Nasal cavity respiratory epithelium epithelial cell of viscerocranial mucosa (primary cell): ENCODE measurements at places on chromosomes 7 and 10. TPM values are rescaled to one million over a fixed set of nuclear protein-coding genes. Genes with fewer than 3 reads are reported as not detected.

The NUDT13 gene
- 0.34 and 1.3 TPM in 2 replicates for total RNA-seq

The TAS2R5 gene
- total RNA-seq = 1.0 and 4.4 TPM in 2 replicates

The PAPOLB gene
- under 0.01 TPM in 1 of 2 replicates, not detected in the other for total RNA-seq

The TMEM273 gene
- 0.34 TPM in 1 of 2 replicates, not detected in the other for total RNA-seq

The PRLHR gene
- not detected in 2 replicates for total RNA-seq

The HOXA3 gene
- total RNA-seq = not detected in 2 replicates

The ZNF248 gene
- total RNA-seq = 7.5 and 10.3 TPM in 2 replicates

The ASIC3 gene
- 0.28 and 0.34 TPM in 2 replicates for total RNA-seq

The TMEM225B gene
- total RNA-seq = 0.43 and 1.4 TPM in 2 replicates

The RET gene
- total RNA-seq = 0.68 and 0.85 TPM in 2 replicates

The PNLIP gene
- not detected in 2 replicates for total RNA-seq

The C10orf53 gene
- not detected in 2 replicates for total RNA-seq

The HERPUD2 gene
- total RNA-seq = 41.2 and 47.5 TPM in 2 replicates

The OPALIN gene
- total RNA-seq = not detected in 2 replicates

The KCP gene
- under 0.01 and 2.2 TPM in 2 replicates for total RNA-seq

The CDK14 gene
- total RNA-seq = 3.1 and 19.5 TPM in 2 replicates

The EPHA1 gene
- 24.3 and 53.9 TPM in 2 replicates for total RNA-seq

The TAC1 gene
- under 0.01 TPM in 1 of 2 replicates, not detected in the other for total RNA-seq

The GPR37 gene
- total RNA-seq = 1.0 and 2.9 TPM in 2 replicates

The CALD1 gene
- total RNA-seq = 209 and 322 TPM in 2 replicates

The MCM10 gene
- total RNA-seq = 0.21 and 0.34 TPM in 2 replicates

The ENTPD1 gene
- total RNA-seq = 0.14 TPM in 1 of 2 replicates, not detected in the other

The SPDYE1 gene
- total RNA-seq = not detected in 2 replicates
